Stimulated activated CD4-positive, alpha-beta T cell treated with anti-CD3 and anti-CD28 coated beads, Interleukin-2, amount 100 ng/mL, for 24 hours (primary cell): ENCODE measurements at places on chromosomes 2 and 18.

DNA sequence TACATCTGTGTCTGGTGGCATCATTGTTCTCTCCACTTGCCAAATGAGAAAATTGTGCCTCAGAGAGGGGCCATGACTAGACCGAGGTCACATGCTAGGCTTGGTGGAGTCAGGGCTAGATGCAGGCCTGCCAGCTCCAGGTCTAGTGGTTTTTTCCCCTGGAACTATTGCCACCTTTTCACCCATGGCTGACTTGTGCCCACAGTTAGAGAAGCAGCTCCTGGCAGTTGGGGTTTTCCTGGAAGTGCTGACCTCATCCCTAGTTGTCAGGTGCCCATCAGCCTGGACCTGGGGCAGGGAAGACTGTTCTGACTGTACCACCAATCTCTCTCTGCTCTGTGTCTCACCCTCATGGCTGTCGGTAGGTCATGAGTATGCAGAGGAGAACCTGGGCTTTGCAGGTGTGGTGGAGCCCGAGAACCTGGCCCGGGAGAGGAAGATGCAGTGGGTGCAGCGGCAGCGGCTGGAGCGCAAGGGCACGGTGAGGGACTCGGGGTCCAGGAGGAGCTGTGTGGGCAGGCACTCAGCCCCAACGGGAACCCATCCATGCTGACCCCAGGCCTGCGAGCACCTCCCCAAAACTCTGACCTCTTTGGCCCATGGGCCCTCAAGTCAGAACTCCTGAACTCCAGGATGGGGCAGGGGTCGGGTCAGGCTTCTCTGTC is 12.4 kb upstream of the CATIP start:
- DNase-seq = no peak

GRCh38 chr2:205047273-205047839 is 502.1 kb downstream of the PARD3B start:
- DNase-seq = no peak

GRCh38 chr2:9941196-9941995 is 10.1 kb upstream of the GRHL1 start:
- no peak for DNase-seq

GRCh38 chr2:62577994-62578781 is 72.2 kb upstream of the TMEM17 start:
- DNase-seq = no peak

DNA sequence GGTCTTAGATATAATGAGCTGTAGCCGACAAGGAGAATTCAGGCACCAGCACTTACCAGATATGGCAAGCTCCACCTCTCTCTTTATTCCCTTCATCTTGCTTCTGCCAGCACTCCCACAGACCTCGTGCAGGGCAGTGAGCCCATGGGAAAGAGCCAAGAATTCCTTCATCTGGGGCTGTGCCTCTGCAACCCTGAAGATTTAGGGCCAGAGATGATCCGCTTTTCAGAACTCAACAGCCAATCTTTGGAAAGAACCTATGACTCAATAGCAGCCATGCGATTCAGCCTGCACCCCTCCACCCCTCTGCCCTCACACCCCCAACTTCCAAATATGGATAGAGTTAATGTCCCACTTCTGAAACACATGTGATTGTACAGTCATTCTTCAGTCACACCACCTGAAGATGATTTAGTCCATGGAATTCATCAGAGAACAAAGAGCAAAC is 533.7 kb upstream of the TNP1 start:
- DNase-seq = no peak

- no peak for DNase-seq
Measured at GRCh38 chr18:9849407-9850283, 36.1 kb upstream of the TXNDC2 start.

DNA sequence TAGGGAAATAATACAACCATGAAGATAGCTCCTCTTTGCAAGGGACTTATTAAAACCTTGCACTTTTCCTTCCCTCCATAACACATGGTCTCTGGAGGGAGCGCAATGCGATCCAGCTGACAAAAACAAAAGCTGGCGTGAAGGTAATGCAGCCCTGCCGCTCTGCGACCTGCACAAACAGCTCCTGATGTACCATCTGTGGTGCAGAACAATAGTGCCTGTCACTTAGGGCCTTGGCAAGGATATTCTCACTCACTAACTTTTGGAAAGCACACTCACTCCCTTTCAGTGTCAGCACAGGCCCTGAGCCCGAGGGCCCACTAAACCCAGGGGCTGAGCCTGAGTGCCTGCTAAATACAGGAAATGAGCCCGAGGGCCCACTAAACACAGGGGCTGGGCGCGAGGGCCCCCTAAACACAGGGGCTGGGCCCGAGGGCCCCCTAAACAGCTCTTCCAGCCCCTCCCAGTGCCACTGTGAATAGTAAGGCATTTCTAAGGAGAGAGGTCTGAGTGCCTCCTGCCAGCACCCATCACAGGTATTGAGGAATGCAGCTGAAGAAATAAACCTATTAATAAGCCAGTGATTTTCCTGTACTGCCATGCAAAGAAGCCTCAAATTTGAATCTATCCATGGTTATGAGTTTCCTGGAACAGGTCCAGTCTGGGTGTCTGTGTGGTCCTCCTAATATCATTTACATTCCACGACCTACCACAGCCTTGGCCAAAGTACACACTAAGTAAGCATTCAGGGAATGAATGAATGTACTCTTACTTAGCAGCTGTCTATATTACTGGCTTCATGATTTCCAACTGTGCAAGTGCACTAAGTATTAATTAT is 9.3 kb downstream of the L3MBTL4 start:
- no peak for DNase-seq

GRCh38 chr18:59690996-59691395 is 6.2 kb downstream of the CCBE1 start:
- no peak for DNase-seq

GRCh38 chr2:166167449-166167848 is 39.6 kb upstream of the SCN1A start:
- DNase-seq = no peak

DNA sequence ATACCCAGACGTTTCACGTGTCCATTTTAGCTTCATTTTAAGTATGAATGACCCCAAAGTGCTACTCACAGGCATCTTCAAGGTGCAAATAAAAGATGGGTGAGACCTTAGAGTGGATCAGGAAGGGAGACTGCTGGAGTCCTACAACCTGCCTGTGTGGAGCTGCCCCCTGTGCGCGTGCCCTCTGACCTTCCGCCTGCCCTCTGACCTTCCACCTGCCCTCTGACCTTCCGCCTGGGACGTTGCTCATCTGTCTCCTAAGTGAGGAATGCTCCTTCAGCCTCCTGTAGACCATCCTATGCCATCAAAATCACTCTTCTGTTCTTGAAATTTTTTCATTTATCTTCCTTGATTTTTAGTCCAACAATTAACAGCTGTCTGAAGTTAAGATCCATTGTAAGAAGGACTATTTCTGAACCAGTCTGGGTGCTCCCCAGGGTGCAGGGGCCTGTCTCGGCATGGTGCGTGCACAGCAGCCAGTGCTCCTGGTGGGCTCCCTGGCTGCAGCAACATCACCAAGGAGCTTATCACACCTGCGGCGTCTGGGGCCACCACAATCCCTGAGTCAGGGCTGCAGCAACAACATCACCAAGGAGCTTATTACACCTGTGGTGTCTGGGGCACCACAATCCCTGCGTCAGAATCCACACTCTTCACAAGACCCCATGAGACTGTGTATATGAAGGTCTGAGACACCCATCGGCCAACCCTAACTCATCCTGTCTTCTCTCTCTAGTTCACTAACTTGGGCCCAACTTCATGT is 86.0 kb downstream of the TPO start:
- no peak for DNase-seq

DNA sequence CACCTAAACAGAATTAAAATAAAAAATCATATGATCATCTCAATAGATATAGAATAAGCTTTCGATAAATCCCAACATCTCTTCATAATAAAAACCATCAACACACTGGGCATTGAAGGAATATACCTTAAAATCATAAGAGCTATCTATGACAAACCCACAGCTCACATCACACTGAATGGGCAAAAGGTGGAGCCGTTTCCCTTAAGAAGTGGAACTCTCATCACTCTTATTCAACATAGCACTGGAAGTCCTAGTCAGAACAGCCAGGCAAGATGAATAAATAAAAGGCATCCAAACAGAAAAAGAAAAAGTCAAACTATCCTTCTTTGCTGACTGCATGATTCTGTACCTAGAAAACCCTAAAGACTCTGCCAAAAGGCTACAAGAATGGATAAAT is 510.3 kb downstream of the ZNF804A start:
- DNase-seq = no peak

- no peak for DNase-seq
Measured at GRCh38 chr18:35513181-35513936, 15.6 kb upstream of the INO80C start.

- DNase-seq = no peak
Measured at GRCh38 chr2:55357927-55358326, 61.7 kb downstream of the CCDC88A start.

DNA sequence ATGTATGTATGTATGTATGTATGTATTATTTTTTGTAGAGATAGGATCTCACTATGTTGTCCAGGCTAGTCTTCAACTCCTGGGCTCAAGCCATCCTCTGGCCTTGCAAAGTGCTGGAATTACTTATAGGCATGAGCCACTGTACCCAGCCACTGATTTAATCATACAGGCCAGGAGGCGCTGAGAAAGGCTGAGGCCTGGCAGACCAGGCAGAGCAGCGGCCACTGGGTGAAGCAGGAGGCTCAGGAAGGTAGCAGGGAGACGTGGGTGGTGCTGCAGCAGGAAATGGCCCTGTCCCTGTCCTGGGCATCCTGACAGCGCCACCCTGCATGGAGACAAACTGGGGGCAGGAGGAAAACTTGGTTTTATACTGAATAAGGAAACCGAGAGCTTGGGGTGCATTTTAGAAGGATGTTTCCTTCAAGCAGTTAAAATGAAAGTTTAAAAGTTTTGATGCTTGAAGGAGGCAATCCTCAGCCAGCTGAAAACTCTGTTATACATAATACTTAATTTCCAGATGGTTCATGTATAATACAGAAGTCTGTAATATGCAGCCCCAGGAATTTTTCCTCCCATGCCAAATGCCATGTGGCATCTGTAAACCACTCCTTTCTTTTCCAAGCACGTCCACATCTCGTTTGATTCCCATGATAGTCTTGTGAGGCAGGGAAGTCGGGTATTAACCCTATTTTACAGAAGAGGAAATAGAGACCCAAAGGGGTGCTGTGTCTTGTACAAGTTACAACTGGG is 182.4 kb downstream of the CELF4 start:
- DNase-seq = no peak

DNA sequence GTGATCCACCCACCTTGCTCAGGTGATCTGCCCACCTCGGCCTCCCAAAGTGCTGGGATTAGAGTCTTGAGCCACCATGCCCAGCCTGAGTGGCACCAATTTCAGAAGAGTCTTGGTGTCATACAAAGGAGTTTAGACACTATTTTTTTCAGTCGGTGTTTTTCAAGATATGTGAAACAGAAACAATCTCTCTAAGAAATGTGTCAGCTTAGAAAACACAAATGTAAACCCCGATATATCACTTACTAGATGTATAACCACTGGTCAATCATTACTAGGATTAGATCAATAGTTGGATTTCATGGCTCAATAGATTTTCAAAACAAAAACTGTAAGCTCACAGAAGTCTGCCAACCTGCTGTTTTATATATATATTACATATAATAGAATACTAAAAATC is 67.2 kb upstream of the FRZB start:
- DNase-seq = no peak

- DNase-seq = peak; percentile 16
Measured at GRCh38 chr2:68196120-68196716, 38.5 kb downstream of the PNO1 start.

DNA sequence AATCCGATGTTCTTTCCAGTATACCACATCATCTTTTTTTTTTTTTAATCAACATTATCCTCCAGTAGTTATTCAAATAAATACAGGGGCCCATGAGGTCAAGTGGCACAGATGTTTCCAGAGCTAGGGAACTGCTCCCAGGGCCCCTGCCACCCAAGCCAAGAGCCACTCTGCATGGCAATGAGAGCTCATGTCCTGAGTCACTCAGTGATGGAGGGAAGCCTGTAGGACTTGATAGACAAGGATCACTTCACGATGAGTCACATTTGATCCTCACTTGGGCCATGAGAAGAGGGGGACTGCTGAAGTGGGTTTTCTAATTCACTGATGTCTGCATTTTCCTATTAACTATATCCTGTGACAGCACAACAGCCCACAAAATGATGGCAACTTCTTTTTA is 127.0 kb upstream of the PKDCC start:
- DNase-seq = no peak

DNA sequence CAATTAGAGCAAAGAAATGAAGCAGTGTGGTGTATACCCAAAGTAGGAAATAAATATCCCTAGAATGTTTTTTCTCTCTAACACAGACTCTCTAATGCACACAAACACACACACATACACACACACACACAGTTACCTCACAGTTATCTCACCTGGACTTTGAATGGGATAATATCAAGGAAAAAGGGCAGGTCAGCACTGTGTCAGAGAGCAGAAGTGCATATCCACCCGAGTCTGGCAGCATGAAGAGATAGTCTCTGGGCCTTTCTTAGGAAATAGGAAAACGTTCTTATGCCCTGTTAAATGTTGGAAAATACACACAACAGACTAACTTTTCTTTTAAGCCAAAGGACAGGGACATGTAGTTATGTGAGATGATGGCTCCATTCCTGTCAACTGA is 162.0 kb downstream of the COL6A3 start:
- DNase-seq = no peak

DNA sequence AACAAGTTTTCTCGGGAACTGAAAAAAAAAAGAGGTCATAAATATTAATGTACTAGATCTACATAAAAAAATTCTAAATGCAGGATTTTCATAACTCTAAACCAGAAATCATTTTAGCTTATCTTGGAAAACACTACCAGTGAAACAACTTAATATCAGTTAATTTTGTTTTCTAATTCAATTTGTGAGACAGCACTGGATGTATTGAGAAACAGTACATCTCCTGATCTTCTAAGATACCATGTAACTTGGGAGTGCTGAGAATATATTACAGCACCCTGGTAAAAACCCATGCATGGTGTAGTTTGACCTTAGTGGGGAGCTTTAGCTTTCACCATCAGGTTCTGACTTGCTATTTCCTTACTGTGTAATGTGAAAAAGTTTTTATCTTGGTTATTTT is 129.6 kb downstream of the NRXN1 start:
- no peak for DNase-seq

GRCh38 chr2:100862081-100862480 is 42.1 kb downstream of the NPAS2 start:
- DNase-seq = no peak

- no peak for DNase-seq
Measured at GRCh38 chr2:74639550-74639949, 8.6 kb downstream of the M1AP start.

GRCh38 chr2:102337012-102337411 is 18.6 kb upstream of the IL18R1 start:
- no peak for DNase-seq

GRCh38 chr2:122800781-122801180 is 1045.3 kb downstream of the TSN start:
- DNase-seq = no peak

- no peak for DNase-seq
Measured at GRCh38 chr2:10035053-10035422, 8.3 kb upstream of the KLF11 start.

GRCh38 chr18:37397814-37398213 is 167.8 kb downstream of the CELF4 start:
- no peak for DNase-seq
